ENCODE measurements at places on chromosomes 6 and 20.

- DNase-seq, result no peak
Measured at GRCh38 chr20:31948008-31948407, 3.8 kb downstream of the PDRG1 start.

- DNase-seq, result no peak
Measured at GRCh38 chr20:18039063-18039462, 18.7 kb downstream of the OVOL2 start.

DNA sequence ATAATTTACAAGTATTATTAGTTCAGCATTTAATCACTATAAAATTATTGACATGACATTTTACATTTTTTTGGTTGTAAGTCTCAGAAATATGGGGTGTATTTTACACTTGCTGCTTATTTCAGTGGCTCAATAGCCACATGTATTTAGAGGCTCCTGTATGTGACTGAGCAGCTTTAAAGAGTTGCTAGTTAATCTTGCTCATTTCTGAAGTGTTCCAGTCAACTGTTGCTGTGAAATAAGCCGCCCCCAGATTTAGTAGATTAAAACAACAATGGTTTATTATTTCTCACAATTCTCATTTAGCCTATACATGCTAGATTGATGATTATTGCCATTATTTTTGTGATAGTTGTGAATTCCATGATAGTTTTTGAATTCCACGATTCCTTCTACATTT, 23.0 kb downstream of the CD109 start:
- DNase-seq, result no peak

GRCh38 chr6:136728033-136728939, 64.0 kb downstream of the MAP3K5 start:
- no peak for DNase-seq

DNA sequence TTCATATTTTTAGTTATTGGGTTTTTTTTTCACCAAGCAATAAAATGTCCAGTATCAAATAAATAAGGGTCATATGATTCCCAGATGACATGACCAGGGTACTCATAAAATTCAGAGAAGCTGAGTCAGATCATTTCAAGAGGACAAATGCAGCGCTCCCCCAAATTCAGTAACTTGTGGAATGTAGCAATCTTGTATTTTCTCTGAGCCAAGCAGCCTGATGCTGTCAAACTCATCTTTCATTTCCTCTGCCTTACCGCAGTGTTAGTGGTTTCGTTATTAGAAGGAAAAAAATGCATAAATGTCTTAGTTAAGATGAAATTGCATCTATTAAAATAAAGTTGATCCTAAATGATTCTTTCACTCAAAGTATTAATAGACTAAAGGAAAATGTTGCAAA, 57.8 kb upstream of the EDN1 start:
- DNase-seq, result no peak

GRCh38 chr6:73964241-73964854, 268.3 kb downstream of the CD109 start:
- no peak for DNase-seq

GRCh38 chr6:123805921-123806320, 2.3 kb downstream of the NKAIN2 start:
- DNase-seq, result no peak

GRCh38 chr6:7673063-7673536, 52.8 kb upstream of the BMP6 start:
- DNase-seq, result peak; percentile 10

GRCh38 chr6:152057832-152058498, 250.5 kb downstream of the ESR1 start:
- DNase-seq, result no peak

GRCh38 chr6:112296122-112296521, 41.8 kb upstream of the LAMA4 start:
- DNase-seq, result no peak

GRCh38 chr6:31965700-31966099, 6.2 kb downstream of the DXO start:
- no peak for DNase-seq

DNA sequence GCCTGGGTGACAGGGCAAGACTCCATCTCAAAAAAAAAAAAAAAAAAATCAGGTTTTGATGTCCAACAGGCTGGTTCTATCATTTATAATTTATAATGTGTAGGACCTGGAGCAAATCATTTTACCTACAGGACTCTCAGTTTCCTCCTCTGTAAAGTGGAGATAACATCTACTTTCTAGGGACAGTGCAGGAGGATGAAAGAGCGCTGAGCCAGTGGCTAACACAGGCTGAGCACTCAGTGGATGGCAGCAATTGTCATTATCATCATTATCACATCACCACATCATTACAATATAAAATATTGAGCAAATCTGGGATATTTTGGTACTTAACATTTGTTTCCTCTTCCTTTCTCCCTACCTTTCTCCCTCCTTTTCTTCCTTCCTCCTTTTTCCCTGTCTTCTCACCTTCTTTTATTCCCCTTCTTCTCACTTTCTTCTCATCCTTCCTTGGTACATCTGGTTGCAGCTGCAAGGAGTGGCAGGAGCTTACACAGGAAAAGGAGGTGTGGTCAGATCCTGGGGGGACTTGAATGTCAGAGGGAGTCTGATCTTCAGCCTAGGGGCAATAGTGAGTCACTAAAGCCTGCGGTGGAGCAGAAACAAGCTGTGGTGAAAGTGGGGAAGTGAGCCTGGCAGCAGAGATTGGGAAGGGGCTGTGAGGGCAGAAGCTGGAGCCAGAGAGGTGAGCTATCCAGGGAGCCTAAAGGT, 24.6 kb upstream of the CTNNBL1 start:
- no peak for DNase-seq

DNA sequence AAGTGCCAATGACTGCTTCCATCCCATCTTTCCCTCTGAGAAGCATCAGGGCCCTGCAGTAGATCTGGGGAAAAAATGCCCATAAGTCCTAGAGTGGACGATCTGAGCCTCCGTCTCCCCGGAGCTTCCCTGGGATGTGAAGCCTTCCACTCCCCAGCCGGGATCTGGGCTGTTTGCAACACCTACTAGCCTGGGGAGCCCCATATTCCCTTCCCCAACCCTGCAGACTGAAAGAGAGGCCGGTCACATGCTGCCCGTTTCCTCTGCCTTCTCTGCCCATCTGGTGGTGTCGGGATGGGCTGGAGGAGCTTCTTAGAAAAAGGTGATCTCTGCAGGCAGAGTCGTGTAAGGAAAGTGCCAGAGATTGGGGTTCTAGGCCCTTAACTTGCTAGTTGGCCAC, 1.1 kb downstream of the SNPH start:
- no peak for DNase-seq

GRCh38 chr6:7770111-7770510, 44.2 kb downstream of the BMP6 start:
- DNase-seq, result no peak

- no peak for DNase-seq
Measured at GRCh38 chr20:8951164-8951563, 117.7 kb upstream of the PLCB4 start.

DNA sequence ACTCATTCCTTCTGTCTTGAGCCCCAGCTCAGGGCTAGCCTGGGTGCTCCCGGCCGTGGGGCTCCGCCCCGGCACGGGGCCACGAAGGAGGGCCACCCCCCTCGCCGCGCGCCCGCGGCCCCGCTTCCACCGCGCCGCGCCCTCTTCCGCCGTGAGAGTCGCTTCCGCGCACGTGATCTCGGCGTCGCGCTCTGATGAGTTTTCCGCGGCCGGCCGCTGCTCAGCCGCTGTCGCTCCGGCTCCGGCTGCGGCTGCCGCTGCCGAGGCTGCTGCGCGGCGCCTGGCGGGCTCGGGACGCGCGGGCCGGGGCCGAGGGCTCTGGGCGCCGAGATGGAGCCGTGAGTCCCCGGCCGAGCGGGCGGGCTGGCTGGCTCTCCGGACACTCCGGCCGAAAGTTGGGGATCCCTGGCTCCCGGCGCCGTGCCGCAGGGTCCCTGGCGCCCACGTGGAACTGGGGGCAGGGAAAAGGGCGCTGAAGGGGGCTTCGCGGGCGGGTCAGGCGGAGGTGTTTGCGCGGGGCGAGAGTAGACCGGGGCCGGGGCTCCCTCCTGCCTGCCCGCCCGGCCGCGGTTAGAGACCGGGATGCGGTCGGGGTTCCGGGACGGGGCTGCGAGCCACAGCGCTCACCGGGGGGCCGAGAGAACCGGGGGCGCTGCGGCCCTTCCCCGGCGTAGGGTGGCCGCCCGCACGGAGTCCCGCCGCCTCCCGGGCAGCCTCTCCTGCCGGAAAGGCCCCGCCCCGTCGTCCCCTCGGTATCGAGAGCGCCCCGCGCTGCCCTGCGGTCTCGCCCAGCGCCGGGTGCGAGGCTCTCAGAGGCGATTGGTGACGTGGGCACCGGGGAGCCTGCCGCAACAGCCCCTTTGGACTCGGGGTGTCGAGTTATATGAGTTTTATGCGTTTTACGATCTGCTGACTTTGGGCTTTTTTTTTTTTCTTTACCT, at the start of gene TMEM181:
TSS of gene TMEM181 (plus strand) at position 197 of the 941 bp plus-strand sequence. CDS start at position 331, 134 bp downstream.
- peak; percentile 90 for DNase-seq

- no peak for DNase-seq
Measured at GRCh38 chr6:20724443-20725190, 190.4 kb downstream of the CDKAL1 start.

DNA sequence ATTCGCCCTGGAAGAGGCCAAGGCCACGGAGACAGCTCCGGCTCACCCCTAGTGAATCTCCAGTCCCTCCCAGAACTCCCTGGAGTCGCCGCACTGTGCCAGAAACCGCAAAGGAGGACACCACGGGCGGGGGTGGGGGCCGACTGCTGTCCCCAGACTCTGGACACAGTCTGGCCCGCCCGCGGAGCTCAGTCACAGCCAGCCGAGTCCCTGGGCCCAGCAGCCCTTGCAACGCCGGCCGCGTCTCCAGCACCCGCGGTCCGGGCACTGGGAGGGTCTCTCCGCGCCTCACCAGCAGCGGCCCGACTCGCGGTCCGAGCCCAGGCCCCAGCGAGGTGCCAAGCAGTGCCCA, 518 bp downstream of the PEX6 start:
- peak; percentile 39 for DNase-seq

- no peak for DNase-seq
Measured at GRCh38 chr6:16168121-16168520, 39.2 kb downstream of the MYLIP start.

DNA sequence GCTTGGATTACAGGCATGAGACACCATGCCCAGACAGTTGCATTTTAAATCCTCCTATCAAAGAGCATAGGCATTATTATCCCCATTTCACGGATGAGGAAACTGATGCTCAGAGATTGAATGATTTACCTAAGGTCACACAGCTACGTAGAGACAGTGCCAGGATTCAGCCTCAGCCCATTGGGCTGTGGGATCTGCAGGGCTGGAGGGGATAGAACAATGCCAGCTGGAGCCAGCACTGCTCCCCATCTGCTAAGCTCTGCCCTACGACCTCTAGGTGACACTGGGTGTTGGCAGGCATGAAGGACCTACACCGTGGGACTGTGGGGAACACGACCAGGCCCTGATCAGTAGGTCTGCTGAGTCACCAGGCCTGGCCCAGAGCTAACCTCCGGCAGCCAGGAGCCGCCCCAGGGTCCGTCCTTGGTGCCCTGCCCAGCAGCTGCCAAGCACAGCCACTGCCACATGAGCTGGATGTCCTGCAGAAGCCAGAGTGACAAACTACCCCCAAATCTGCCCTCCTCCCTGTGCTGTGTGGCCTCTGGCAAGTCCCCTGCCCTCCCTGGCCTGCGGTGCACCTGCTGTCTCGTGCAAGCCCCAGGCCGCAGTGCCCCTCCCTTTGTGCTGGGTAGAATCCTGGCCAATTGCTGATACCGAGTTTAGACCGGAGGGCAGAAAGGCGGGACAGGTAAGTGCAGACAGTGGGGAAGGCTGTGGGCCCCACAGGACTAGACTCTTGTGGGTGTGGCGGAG, 47.6 kb upstream of the PTGIS start:
- peak; percentile 70 for DNase-seq

GRCh38 chr6:19549109-19549508, 288.1 kb upstream of the ID4 start:
- DNase-seq, result no peak

- no peak for DNase-seq
Measured at GRCh38 chr6:142784344-142784743, 160.6 kb downstream of the HIVEP2 start.

GRCh38 chr6:67361264-67361663, 1273.8 kb upstream of the ADGRB3 start:
- DNase-seq, result no peak

- no peak for DNase-seq
Measured at GRCh38 chr6:157412791-157413190, 31.8 kb downstream of the ZDHHC14 start.

DNA sequence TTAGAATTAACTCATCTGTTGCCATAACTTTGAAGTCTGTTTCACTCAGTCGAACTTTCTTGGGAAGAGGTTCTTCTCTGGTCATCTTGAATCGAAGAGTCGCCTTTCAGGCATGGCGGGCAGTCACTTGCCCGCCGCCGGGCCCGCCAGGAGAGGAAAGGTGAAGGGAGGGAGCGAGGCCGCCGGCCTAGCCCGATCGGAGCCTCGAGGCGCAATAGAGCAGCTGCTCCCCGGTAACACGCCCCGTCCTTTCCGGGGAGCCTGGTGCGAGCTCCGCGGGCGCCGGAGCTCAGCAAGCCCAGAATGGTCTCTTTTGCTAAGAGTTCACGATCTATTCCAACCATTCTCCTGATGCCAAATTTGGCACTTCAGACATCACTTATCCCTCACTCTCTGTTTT, 591.8 kb downstream of the TFAP2B start:
- DNase-seq, result no peak

DNA sequence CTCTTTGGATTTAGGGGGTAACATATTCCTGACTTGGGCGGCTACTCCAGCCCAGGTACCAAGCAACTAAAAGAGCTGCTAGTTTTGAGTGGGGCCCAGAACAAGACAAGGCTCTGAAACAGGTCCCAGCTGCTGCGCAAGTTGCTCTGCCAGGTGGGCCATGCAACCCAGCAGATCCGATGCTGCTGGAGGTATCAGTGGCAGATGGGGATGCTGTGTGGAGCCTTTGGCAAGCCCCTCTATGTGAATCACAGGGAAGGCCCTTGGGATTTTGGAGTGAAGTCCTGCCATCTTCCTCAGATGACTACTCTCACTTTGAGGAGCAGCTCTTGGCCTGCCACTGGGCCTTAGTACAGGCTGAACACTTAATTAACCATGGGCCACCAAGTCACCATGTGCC, 43.7 kb upstream of the VSX1 start:
- no peak for DNase-seq

DNA sequence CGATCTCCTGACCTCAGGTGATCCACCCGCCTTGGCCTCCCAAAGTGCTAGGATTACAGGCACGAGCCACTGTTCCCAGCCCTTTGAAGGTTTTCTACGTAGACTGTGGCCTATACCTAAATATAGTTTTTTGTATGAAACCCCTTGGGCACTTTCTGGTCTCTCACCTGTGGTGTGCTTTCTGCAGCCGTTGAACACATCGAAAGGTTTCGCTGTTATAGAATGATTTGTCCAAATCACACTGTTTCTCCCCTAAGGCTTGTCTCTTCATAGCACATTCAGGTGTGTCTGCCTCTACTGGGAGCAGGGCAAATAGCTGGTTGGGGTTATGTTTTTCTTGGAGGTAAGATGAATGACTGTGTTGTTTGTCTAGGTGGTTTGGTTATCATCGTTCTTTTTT, 597.9 kb downstream of the RNF144B start:
- DNase-seq, result no peak

- DNase-seq, result no peak
Measured at GRCh38 chr6:11357285-11357684, 124.8 kb upstream of the NEDD9 start.
